Thoracic aorta (tissue), 2 donors: ENCODE measurements at places on chromosomes 16 and 17. TPM values are rescaled to one million over a fixed set of nuclear protein-coding genes. Genes with fewer than 3 reads are reported as not detected.

Gene RILP
- 16.1 TPM for total RNA-seq

Gene CCL4L2
- 0.41 TPM for total RNA-seq

GRCh38 chr16:2295056-2295798 lies 27.3 kb upstream of the RNPS1 start:
- DNase-seq, result no peak

Gene PIMREG
- not detected for total RNA-seq

Gene CACNG4
- total RNA-seq, result not detected

- no peak for DNase-seq
Observed at GRCh38 chr16:85107532-85107931, 4.7 kb downstream of the CIBAR2 start.

DNA sequence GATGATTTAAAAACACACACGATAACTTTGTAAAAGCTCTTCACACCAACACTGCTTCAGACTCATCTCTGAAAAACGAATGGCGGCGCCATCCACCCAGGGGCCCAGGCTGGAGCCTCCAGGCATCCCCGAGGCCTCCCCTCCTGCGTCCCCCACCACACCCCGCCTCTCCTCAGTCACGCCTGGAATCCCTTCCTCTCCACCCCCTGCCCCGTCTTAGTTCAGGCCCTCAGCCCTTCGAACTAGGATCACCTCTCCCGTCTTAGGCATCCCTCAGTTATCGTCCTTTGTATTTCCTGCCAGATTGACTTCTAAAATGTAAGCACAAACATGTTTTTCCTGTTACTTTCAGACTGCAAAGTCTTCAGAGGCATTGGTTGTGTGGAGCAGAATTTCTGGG lies 58.3 kb downstream of the NDEL1 start:
- DNase-seq, result no peak

DNA sequence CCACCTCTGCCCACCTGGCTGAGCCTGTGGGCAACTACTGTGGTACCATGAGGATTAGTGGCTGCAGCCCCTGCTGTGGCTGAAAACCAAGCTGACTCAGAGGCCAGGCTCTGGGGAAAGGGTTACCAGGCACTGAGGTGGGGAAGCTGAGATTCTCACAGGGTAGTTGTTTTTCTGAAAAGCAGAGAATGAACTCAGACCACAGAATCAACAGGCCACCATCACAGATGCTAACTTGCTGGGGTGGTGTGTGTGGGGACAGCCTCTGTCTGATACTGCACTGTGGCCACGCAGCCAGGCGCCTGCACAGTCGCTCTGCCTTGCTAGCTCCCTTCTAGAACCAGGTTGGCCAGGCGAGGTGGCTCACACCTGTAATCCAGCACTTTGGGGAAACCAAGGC lies 28.8 kb downstream of the NPLOC4 start:
- DNase-seq, result no peak

DNA sequence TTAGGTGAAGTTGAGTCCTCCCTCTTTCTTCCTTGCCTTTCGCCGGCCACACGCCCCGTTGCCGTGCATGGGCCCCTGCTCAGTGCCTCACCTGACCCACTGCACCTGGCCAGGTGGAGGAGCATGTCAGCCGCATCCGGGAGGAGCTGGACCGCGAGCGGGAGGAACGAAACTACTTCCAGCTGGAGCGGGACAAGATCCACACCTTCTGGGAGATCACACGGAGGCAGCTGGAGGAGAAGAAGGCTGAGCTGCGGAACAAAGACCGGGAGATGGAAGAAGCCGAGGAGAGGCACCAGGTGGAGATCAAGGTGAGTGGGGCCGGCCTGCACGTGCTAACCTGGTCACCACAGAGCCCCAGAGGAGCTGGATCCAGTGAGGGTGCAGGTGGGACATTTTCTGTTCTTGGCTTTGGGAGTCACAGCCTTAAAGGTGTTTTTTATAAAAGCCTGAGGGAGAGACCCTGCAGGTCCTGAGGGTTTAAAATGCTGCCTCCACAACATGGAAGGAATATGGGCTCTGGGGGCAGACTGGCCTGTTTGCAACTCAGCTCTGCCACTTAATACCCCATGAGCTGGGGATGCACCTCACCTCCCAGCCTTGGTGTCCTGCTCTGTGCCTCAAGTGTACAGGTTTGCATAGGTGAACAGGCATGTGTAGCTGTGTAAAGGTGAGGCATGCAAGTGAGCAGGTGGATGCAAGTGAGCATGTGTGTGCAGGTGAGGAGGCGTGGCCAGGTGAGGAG lies 12.1 kb upstream of the DBNDD1 start:
- DNase-seq, result no peak

Gene KLHDC4
- total RNA-seq, result 61.4 TPM

- no peak for DNase-seq
Observed at GRCh38 chr16:56289862-56290261, 98.6 kb downstream of the GNAO1 start.

GRCh38 chr16:49972280-49972679 lies 52.7 kb upstream of the CNEP1R1 start:
- DNase-seq, result no peak

Gene OMG
- total RNA-seq, result not detected

DNA sequence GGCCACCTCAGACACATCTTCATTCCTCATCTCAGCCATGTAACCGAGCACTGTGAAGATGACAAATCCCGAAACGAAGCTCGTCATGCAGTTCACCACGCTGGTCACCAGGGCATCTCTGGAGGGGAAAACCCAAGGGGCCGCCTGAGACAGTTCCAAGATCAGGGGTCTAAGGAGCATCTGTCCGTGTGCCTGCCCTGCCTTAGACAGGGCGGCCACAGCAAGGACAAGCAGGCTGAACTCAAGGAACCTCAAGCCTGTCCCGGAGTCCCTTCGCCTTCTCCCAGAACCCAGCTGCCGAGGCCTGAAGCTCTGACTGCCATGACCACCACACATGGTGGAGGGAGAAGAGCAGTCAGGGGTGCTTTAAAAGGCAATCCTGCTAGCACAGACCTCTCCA lies 22.7 kb downstream of the SLC6A4 start:
- no peak for DNase-seq

DNA sequence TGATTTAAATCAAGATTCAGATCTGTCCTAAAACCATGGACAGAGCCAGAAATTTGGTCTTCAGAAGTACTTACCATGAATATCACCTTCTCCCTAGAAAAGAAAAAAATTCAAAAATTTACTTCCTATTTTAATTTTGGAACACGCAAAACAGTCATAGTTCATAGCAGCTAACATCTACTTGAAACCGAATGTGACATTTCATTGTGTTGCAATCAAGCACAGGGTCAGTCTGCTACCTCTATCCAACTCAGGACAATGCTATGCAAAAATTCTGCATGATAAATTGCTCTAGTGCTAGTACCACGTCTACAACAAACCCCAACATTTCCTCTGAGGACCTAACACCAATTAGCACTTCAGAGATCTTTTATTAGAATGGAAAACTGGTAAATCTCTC lies 7.7 kb downstream of the JPT1 start:
- no peak for DNase-seq

- DNase-seq, result no peak
Observed at GRCh38 chr17:4527134-4527533, 28.1 kb downstream of the MYBBP1A start.

- DNase-seq, result no peak
Observed at GRCh38 chr17:36463916-36464764, 22.3 kb upstream of the ZNHIT3 start.

- DNase-seq, result no peak
Observed at GRCh38 chr17:32102172-32102571, 40.1 kb upstream of the RHOT1 start.

DNA sequence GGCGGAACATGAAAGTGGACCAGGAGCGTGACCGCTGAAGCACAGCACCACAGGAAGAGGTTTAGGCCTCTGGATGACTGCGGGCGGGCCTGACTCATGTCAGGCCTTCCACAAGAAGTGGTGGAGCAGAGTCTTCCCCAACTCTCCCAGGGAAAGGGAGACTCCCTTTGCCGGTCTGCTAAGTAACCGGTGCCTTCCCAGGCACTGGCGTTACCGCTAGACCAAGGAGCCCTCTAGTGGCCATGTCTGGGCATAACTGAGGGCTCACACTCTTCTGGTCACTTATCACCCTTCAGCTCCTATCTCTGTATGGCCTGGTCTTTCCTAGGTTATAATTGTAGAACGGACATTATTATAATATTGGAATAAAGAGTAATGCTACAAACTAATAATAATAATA lies 1931.9 kb downstream of the TP53TG3F start:
- DNase-seq, result no peak

DNA sequence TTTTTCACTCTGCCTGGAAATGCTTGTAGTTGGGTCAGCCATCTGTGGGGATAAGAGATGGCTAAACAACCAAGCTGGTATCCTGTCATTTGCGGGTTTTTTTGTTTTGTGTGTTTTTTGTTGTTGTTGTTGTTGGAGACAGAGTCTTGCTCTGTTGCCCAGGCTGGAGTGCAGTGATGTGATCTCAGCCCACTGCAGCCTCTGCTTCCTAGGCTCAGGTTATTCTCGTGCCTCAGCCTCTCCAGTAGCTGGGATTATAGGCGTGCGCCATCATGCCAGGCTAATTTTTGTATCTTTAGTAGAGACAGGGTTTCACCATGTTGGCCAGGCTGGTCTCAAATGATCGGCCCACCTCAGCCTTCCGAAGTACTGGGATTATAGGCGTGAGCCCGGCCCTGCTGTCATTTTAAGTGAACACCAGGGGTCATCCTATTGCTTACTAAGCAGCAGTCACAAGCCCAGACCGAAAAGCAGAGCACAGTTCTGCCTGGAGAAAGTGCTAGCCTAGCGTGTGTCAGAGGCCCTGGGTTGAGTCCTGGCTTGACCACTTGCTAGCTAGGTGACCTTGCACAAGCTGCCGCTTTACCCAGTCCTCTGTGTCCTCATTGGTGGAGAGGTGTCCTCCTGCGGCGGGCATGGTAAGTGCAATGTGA lies 4.6 kb downstream of the SMCR8 start:
- no peak for DNase-seq
